ENCODE measurements at places on chromosomes 1 and 21. TPM values are rescaled to one million over a fixed set of nuclear protein-coding genes. Genes with fewer than 3 reads are reported as not detected.

RIMKLA gene
- 0.61 TPM for total RNA-seq

TLR5 gene
- not detected for total RNA-seq

IER5 gene
- 29.8 TPM for total RNA-seq

VANGL1 gene
- total RNA-seq, result 20.0 TPM

TMPRSS15 gene
- total RNA-seq, result 0.07 TPM

MAEL gene
- 0.13 TPM for total RNA-seq

AGBL4 gene
- total RNA-seq, result not detected

MFAP2 gene
- not detected for total RNA-seq

SEC22B gene
- total RNA-seq, result 17.7 TPM

LCE5A gene
- total RNA-seq, result not detected

NTRK1 gene
- 1.3 TPM for total RNA-seq

OR2T2 gene
- not detected for total RNA-seq
